Stimulated activated CD4-positive, alpha-beta T cell treated with anti-CD3 and anti-CD28 coated beads, TNF-alpha, amount 100 ng/mL, for 24 hours (primary cell): ENCODE measurements at places on chromosomes 6 and 20.

DNA sequence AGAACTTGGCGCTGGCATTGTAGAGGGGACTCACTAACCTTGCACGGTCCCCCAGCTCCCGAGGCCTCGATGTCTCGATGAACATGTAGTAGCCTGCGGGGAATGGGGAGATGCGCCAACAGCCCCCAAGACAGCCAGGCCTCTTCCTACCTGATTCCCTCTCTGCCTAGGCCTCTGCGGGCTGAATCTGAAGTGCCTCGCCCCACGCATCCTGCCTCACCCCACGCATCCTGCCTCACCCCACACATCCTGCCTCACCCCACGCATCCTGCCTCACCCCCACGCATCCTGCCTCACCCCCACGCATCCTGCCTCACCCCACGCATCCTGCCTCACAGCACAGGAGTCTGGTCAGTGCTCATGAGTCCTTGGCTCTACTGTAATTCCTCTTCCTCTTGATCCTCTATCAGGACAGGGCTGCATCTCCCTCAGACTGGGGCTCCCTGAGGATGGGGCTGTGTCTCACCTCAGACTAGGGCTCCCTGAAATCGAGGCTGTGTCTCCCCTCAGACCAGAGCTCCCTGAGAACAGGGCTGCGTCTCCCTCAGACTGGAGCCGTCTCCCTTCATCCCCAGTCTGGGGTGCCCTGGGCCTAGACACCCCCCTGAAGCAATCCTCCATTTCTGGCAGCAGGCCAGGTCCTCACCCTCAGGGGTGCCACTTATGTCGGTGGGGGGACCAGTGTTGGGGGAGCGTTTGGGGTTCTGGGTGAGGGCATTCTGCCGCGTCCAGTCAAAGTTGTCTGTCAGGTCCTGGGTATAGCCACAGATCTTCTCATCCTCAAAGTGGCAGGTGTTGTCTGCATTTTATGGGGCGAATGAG is 53.6 kb downstream of the MDGA1 start:
- DNase-seq = no peak

DNA sequence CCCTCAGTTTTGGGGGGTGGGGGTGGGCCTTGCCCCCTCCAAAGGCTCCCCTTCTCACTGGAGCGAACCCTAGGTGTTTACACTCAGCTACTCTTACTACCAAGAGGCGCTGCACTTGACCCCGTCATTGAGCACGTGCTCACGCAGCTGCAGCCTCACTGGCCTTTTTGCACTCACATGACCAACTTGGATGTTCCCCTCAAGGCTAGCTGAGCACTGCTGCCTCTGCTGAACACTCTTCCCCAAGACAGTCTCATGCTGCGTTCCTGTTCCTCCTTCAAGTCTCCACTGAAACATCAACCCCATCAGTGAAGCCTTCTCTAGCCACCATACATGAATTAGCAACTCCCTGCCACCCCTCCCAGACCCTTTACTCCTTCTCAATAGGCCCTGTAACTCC is 4.0 kb downstream of the SOD2 start:
- no peak for DNase-seq

DNA sequence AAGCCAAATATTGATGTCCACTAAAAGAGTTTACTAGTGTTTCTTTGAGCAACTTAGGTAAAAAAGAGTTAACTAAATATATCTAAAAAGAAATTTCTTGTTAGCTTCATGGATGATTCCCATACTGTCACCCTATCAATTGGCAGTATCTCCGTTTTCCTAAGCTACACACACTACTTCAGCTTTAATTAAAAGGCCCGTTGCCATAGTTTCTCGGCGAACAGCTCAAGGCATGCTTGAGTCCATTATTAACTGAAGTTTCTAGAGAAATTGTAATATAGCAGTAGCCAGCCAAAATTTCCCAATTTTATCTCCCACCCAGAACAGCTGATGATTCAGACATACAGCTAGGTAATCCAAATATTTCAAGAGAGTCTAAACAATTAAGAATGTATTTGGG is 20.0 kb upstream of the BEND6 start:
- DNase-seq = no peak

GRCh38 chr20:47699818-47700217 is 85.5 kb downstream of the SULF2 start:
- no peak for DNase-seq

GRCh38 chr20:16613954-16614353 is 40.7 kb upstream of the KIF16B start:
- no peak for DNase-seq

- no peak for DNase-seq
Measured at GRCh38 chr20:20364593-20365479, 3.1 kb upstream of the INSM1 start.

GRCh38 chr20:9440892-9441291 is 73.5 kb upstream of the LAMP5 start:
- no peak for DNase-seq

DNA sequence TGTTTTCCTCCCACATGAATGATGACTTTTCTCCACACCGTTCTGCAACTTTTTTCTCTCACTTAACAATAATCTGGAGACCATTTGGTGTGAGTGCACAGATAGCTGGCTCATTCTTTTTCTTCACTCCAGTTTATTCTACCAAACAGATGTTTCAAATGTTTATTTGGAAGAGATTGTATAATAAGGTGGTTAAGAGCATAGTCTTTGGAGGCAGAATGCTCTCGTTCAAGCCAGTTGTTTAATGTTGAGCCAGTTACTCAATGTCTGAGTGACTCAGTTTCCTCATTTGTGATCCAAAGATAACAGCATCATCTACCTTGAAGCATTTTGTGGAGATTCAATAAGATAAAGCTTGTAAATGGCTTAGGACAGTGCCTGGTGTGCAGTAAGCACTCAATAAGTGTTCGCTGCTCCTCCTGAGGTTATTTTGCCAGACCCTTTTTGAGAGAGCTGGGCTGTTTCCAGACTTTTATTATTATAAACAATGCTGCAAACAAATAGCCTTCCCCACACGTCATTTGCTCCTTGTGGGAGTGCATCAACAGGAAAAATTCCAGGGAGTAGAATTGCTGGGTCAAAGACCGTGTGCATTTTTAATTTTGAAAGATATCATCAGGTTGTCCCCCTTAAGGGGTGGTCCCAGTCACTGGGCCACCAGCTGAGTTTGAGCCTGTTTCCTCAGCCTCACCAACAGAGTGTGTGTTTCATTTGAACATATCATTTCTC is 70.6 kb downstream of the VEGFA start:
- DNase-seq = no peak
